ENCODE measurements at places on chromosomes 11 and 22.
A peak's percentile ranks its signal among the peaks of the same experiment; 100 is the strongest.

GRCh38 chr11:115276191-115276590 lies 228.0 kb downstream of the CADM1 start:
- DNase-seq, result no peak

DNA sequence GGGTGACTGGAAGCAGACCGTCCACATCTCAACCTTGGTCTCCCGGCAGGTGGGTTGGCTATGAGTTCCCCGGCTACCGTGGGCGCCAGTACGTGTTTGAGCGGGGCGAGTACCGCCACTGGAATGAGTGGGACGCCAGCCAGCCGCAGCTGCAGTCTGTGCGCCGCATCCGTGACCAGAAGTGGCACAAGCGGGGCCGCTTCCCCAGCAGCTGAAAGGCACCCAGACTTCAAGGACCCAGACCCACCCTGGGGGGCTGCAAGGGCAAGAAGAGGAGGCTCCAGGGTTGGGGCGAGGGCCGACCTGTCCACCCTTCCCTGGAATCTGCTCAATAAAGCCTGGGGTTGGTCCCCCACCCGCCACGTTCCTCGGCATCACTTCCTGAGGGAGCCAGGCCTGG lies 7.3 kb downstream of the CRYBB3 start:
- DNase-seq, result no peak

- DNase-seq, result no peak
These were observed 741 bp upstream of the CNTF start for GRCh38 chr11:58621586-58622262.

DNA sequence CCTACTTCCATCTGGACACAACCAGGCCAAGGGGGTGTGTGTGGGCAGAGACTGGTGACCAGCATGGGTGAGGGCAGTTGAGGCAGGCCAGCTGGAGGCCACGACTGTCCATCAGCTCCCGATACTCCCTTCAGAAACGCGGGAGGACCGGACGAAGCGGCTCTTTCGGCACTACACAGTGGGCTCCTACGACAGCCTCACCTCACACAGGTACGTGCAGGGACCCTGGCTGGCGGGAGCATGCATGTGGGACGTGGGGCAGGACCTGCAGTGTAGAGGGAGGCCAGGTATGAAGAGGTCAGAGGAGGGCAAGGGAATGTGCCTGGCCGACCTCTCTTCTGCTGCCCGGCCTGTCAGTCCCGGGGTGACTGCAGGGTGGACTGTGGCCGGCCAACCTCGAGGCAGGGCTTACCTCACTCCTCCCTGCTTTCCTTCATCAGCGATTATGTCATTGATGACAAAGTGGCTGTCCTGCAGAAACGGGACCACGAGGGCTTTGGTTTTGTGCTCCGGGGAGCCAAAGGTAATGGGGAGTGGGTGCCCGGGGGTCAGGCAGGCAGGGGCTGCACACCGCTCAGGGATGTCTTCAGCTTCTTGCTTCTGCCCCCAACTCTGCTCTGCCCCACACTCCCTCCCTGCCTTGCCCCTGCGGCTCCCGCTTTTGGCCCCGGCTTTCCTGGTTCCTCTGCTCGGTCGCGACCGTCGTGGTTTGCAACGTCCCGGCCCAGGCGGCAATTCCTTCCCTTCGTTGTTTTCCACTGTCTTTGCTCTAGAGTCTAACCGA lies 31.3 kb downstream of the SHANK3 start:
- DNase-seq, result no peak

GRCh38 chr22:49574205-49574880 lies 253.3 kb downstream of the BRD1 start:
- DNase-seq, result no peak

DNA sequence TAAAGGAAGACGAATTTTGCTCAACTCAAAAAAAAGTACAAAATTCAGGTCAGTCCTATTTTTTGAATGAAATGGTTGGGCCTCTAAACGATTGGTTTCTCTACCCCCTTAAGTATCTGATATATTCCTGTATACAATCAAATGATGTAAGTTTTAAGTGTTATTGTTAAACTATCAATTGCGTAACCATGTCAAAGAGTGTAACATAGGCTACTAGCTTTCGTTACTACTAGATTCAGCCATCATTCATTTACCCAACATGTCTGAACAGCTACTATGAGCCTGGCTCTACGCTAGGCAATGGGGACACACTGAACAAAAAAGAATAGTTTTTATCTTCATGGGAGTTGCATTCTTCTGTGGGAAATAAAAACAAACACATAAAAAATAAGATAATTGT lies 3.3 kb downstream of the RAB6A start:
- DNase-seq, result no peak

DNA sequence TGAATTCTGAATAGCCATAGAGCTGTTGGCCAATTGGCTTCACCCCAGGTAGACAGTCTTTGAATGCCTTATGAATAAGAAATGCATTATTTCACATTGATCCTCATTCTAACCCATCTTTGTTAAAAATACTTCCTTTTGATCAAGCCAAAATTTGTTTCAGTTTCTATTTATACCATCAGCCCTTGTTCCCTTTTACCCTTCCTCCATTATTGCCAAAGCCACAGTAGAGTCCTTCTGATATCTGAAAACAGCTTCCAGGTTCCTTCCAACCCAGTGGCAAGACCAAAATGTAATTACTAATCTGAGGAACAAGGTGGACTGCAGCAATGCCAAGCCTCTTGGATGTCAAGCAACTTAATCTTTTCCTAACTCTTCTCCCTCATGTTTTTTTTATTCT lies 458.8 kb downstream of the BUD13 start:
- DNase-seq, result no peak

- no peak for DNase-seq
These were observed 21.4 kb upstream of the PACSIN2 start for GRCh38 chr22:43036282-43036829.

DNA sequence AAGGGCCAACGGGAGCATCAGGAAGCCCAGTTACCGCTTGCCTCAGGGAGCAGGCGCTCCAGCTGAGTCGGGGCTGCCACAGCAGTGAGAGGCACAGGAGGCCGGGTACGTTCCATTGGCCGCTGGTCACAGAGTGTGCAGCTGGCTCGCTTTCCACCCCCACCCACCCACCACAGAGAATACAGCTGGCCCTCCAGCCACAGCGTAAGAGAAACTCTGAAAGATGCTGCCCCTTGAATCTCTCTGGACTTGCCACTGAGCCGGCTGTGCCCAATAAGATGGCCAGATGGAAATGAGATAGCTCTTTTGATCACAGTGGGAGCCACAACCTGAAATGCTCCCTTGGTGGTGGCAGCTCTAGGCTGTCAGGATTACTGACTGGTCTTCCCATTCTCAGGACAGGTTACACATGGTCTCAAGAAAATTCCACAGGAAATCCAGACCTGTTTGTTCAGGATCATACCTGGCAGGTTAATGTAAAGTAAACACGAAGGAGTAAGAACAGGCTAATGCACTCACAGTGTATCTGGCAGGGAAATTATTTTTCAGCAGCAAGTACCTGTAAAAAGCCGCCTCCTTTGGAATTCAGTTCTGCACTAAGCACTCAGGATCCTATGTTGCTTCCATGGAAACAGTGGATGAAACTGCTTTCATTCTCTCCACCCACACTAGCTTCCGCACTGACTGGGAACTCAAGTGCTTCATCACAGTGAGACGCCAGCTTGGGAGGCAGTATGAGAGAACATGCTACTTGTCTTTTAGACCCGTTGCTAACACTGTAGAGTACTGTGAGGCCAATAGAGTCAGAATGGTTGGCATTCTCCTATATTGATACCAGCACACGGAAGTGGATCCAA lies 16.5 kb downstream of the SIAE start:
- DNase-seq, result no peak

GRCh38 chr11:57277845-57278720 lies 41.0 kb upstream of the APLNR start:
- DNase-seq, result peak; percentile 57

DNA sequence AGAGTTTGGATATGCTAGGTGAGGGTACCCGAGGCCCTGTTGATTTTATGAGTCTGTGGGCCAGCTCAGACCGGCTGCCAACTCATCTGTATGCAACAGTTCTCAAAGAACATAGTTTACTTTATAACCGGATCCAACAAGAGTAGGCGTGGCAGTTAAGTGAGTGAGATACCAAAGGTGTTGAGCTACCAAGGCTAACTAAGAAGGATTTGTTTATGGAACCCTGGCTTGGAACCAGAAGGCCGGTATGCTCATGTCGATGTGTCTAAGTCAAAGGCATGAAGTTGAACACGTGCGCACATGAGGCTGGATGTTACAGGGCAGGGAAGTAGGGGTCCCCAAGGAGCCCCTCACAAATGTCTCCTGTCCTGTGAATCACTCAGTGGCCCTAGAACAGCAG lies at the start of gene KCNJ1:
Gene KCNJ1 (minus strand): TSS at position 20 of the 400 bp plus-strand sequence. CDS start 27,053 bp downstream, outside the sequence.
- no peak for DNase-seq
